Subcutaneous adipose tissue (tissue), 4 donors: ENCODE measurements at places on chromosomes 7 and 10. TPM values are rescaled to one million over a fixed set of nuclear protein-coding genes. Genes with fewer than 3 reads are reported as not detected.

Gene SLC13A1
- total RNA-seq, result not detected

Gene GJC3
- total RNA-seq, result 0.68 TPM

Gene IFIT1B
- total RNA-seq, result not detected

Gene UTF1
- total RNA-seq, result not detected

Gene SLC26A3
- not detected for total RNA-seq
